Activated CD4-positive, alpha-beta memory T cell treated with anti-CD3 and anti-CD28 coated beads for 36 hours (primary cell): ENCODE measurements at places on chromosomes 16 and 17. TPM values are rescaled to one million over a fixed set of nuclear protein-coding genes. Genes with fewer than 3 reads are reported as not detected.

PRPF8 gene
- total RNA-seq = 378 TPM

MEIOC gene
- total RNA-seq = 0.33 TPM

GRCh38 chr17:82600731-82601446, 47.4 kb downstream of the WDR45B start:
- no peak for DNase-seq

DNA sequence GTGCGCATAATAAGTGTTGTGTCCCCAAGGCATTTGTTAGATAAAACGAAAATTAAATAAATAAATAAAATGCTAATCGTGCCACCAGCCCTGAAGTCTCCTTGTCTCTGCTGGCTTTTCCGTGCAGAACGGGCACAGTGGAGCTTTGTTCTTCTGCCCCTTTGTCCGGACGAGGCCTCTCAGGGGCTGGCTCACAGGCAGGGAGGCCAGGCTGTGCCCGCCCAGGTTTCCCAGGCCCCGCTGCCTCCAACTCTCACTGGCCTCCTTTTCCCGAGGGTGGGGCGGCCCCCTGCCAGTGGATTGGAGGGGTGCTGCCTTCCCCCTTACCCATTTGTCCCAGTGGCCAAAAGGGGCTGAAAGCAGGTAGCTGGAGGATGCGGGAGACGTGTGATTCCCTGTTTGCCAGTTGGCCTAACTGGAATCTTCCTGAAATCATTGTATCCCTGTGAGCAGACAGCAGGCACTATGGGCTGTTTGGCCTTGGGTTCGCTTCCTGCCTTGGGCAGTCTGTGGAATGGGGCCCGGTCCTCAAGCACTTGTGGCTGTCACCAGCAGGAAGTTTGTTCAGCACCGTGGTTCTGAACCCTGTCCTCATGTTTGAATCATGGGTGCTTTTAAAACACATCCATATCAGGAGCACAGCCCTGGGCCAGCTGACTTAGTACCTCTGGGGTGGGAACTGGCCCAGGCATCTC, 64.4 kb downstream of the KSR1 start:
- no peak for DNase-seq
